ENCODE measurements at places on chromosomes 7 and 10.

GRCh38 chr10:114045136-114046086, 1.7 kb downstream of the ADRB1 start:
- H3K4me3 ChIP-seq = no peak overlapping the region
- DNase-seq = peak; percentile 21
- H3K27me3 ChIP-seq = peaks cover 19% of the 10 kb centered on the region
- peaks cover 20% of the 10 kb centered on the region for H3K4me1 ChIP-seq
- no peak overlapping the region for H3K27ac ChIP-seq
- H3K36me3 ChIP-seq = no peaks in the 10 kb centered on the region

- DNase-seq = no peak
- no peaks in the 10 kb centered on the region for H3K27me3 ChIP-seq
- H3K4me3 ChIP-seq = no peak overlapping the region
- no peaks in the 10 kb centered on the region for H3K4me1 ChIP-seq
Measured at GRCh38 chr10:49243139-49243538, 54.9 kb upstream of the TMEM273 start.

DNA sequence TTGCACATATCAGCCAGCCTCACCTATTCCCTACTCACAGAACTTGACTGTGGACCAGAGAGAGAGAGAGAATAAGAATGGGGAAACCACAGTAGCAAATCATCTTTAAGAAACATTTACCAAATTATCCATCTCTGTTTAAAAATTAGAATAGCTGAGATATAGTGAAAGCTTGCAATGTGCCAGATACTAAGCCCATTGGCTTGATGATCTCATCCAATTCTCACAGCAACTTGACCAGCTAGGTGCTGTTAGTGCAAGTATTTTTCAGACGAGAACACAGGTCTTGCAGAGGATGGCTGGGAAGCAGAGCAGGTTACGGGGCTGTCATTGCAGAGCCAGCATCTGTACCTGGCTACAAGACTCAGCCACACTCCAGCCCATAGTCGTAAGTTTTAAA, 50.9 kb downstream of the KLF6 start:
- H3K27me3 ChIP-seq = no peaks in the 10 kb centered on the region
- no peak for DNase-seq
- no peaks in the 10 kb centered on the region for H3K4me1 ChIP-seq
- no peaks in the 10 kb centered on the region for H3K36me3 ChIP-seq

DNA sequence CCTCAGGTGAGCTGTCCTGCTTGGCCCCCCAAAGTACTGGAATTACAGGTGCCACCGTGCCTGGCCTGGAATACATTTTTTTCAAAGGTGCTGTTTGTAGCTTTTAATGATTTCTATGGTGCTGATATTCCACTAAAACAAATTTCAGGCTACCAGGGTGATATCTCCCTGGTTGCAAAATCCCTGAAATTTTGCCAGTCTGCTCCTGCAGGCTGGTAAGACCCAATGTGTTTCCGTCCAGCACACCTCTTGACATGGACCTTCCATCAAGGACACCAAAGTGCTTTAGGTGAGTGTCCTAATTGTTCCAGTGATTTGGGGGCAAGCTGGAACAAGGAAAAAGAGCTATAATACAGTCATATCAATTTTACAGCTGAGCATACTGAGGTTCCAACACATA, 69.8 kb upstream of the KMT2C start:
- DNase-seq = no peak
- H3K27ac ChIP-seq = no peak overlapping the region
- H3K4me3 ChIP-seq = no peak overlapping the region
- H3K27me3 ChIP-seq = no peaks in the 10 kb centered on the region
- no peaks in the 10 kb centered on the region for H3K36me3 ChIP-seq
- H3K4me1 ChIP-seq = no peaks in the 10 kb centered on the region

- no peaks in the 10 kb centered on the region for H3K4me1 ChIP-seq
- no peaks in the 10 kb centered on the region for H3K36me3 ChIP-seq
- no peak for DNase-seq
Measured at GRCh38 chr7:143953421-143953820, 1.2 kb upstream of the OR2F1 start.
